ENCODE measurements at places on chromosomes 3 and 15.

GRCh38 chr3:172511783-172512762, 11.2 kb downstream of the TNFSF10 start:
- peak; percentile 18 for DNase-seq

DNA sequence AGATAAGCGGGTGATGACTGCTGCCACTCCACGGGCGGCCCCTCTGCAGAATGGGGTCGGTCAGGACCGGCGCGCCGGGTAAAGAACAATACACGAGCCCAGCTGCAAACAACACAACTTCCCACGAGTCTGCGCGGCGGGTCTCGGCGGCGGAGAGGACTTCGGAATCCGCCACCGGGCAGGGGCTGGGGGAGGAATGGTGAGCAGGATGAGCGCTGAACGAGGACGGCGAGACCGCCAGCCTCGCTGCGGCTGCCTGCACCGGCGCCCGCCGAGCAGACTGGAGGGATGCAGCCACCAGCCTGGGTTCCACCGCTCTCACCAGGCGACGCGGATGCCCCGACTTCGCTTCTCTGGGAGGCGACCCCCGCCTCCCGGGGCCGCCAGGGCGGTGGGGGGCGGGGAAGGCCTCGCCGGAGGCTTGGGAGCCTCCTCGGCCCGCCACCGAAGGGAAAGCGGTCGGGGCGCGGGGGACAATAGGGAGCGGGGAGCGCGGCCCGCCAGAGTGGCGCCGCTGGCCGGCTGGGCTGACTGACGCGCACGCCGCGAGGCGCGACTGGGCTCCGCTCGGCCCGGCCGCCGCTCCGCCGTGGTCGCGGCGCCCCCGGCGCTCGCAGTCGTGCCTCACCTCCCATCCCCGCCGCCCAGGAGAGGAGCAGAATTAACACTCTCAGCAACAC, 515 bp downstream of the ADAM10 start:
- DNase-seq, result no peak

- no peak for DNase-seq
Observed at GRCh38 chr3:184524981-184525336, 36.6 kb upstream of the EPHB3 start.

DNA sequence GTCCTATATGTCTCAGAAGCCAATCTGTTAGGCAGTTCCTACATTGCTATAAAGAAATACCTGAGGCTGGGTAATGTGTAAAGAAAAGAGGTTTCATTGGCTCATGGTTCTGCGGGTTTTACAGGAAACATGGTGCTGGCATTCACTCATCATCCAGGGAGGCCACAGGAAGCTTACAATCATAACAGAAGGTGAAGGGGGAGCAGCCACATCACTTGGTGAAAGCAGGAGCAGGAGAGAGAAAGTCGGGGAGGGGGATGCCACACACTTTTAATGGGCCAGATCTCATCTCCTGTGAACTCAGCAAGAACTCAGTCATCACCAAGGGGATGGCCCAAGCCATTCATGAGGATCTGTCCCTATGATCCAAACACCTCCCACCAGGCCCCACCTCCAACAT, 9.1 kb downstream of the SLC49A4 start:
- DNase-seq, result no peak

GRCh38 chr3:139499536-139499935, 23.2 kb upstream of the RBP2 start:
- no peak for DNase-seq

GRCh38 chr3:190169243-190169642, 48.5 kb upstream of the P3H2 start:
- DNase-seq, result no peak

GRCh38 chr3:43445820-43446219, 159.5 kb downstream of the SNRK start:
- DNase-seq, result no peak

GRCh38 chr3:114878114-114878839, 268.8 kb downstream of the ZBTB20 start:
- DNase-seq, result peak; percentile 54

DNA sequence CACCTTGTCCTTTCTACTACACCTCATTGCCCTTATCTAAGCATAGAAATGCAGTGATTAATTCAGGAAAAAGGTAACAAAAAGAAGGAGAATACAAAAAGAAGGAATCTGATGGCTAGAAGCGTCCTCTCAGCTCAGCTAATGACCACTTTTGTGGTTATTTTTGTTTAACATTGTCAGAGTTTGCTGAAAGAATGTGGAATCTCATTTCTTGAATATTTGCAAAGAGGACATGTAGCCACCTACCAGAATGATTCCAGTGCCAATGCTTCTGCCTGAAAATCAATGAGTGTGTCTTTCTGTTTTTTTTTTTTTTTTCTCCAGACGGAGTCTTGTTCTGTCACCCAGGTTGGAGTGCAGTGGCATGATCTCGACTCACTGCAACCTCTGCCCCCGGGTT, 24.5 kb downstream of the NANOGP8 start:
- DNase-seq, result peak; percentile 20

DNA sequence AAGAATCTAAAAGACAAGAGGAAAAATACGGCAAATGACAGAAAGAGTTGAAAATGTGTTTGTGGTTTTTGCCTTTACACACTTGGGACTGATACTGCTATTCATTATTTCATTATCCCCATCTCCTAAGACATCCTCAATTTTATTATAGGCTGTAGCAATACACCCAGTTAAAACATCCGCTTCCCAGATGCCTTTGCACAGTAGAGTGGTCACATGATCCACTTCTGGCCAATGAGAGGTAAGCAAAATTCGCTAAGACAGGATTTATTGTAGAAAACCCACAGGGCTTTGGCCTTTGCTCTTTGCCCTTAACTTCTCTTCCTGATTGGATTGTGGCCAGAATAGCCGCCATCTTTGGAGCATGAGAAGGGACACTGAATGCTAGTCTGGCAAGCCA, 53.2 kb upstream of the BOC start:
- DNase-seq, result no peak

DNA sequence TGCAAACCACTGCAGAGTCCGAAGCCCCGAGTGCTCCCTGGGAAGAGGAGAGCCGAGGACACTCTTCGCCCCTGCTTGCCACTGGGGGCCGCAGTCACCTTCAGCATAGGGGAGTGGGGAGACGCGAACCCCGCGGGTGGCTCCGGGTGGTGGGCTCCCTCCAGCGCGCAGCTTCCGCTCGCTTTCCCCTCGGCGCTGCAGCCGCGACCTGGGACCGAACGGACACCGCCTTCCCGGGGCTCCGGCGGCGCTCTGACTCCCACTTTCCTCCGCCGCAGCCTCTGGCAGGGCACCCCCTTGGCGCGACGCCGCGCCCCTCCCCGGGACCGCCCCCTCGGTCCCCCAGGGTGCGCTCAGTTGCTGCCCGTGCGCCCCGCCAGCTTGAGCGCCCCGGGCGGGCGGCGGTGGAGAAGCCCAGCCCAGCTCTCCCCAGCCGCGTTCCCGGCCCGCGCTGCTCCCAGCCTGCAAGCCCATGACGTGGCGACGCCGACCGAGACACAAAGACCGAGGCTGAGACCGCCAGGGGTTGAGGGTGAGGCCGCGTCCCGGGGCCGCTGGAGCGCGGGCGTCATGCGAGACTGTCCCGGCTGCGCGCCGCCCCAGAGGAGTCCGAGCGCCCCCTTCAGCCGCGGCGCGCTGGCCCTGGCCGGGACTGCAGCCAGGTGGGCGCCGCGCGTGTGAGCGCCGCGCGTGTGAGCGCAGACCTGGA, at the start of gene MINAR1:
TSS of gene MINAR1 (plus strand) at position 701 of the 709 bp plus-strand sequence. CDS start 23,812 bp downstream, outside the sequence.
- peak; percentile 72 for DNase-seq

GRCh38 chr3:60176614-60177013, 1074.6 kb downstream of the FHIT start:
- no peak for DNase-seq

- DNase-seq, result no peak
Observed at GRCh38 chr3:106399761-106400160, 530.9 kb upstream of the CBLB start.

Measured in fibroblast of skin of abdomen (primary cell).